ENCODE measurements at places on chromosomes 12 and 14.

- no peak for DNase-seq
Measured at GRCh38 chr12:92229381-92229780, 83.7 kb upstream of the BTG1 start.

DNA sequence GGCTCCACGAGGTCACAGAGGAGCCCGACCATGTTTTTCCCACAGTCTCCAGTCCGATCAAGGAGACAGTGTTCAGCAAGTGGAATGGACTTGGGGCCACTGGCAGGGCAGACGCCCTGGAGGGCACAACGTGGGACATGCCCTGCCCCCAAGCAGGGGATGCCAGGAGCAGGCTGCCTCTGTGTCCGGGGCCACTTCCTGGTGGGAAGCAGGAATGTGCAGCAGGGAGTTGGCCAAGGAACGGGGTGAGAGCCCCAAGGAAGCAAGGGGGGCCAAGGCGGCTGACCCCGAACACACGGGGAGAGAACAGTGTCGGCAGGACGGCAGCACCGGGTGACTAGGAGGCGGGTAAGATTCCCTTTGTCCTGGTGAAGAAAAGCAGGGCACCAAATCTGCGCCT lies 92.6 kb downstream of the CHGA start:
- no peak for DNase-seq

DNA sequence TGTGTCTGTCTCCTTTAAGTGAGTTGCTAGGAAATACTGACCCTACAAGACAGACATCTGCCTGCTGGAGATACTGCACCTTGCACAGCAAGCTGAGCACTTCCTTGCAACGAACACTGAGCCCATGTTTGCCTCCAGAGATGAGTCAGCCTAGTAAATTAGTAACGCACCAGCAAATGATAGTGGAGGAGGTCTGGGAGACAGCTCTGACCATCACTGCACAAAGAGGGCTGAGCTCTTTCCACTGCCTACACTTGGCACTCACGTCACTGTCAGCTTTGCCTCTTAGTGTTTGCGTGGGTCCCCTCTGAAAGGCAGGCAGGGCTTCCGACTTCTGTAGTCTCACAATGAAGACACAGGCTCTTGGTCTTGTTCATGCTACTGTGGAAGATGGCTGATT lies 109.0 kb downstream of the APAF1 start:
- DNase-seq, result peak; percentile 50

GRCh38 chr12:111154147-111154834 lies 214.6 kb downstream of the PHETA1 start:
- DNase-seq, result no peak

GRCh38 chr14:59566296-59566695 lies 10.3 kb downstream of the CCDC175 start:
- DNase-seq, result no peak

GRCh38 chr12:77007476-77007875 lies 57.9 kb downstream of the E2F7 start:
- no peak for DNase-seq

DNA sequence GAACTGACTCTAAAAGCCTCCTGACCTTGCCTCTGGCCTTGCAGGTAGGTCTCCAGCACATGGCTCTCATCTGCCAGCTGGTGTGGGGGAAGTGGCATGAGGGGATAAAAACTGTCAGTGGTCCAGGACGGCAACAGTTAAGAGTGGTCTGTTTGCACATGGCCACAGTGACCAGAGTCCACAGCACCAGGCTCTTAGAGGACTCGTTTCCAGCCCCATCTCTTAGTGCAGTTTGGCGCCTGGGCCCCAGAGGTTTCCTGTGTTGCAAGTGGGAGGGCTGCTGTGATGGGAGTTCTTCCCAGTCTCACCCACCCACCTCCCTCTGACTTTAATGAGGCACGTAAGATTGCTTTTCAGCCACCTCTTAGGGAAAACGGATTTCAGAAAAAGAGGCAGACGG lies 37.0 kb downstream of the APPL2 start:
- no peak for DNase-seq

DNA sequence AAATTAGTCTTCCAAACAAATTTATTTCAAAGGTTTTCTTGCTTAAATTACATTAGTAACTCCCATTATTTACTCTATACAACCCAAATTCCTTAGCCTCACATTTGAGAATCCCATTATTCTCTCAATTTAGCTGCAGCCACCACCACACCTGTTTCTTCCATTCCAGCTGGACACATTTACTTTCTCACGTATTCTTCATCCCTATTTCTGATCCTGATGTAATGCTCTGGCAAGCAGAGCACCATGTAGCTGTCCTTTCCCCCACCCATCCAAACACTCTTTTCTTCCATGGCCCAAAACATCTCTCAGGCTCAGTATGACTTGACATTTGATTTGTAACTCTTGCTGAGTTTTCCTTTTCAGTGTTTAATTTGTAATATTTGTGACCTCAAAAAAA lies 240.2 kb upstream of the CLEC14A start:
- no peak for DNase-seq

GRCh38 chr14:94880876-94881275 lies 111.0 kb upstream of the GSC start:
- DNase-seq, result no peak

- no peak for DNase-seq
Measured at GRCh38 chr14:103762541-103762940, 46.9 kb downstream of the ZFYVE21 start.

DNA sequence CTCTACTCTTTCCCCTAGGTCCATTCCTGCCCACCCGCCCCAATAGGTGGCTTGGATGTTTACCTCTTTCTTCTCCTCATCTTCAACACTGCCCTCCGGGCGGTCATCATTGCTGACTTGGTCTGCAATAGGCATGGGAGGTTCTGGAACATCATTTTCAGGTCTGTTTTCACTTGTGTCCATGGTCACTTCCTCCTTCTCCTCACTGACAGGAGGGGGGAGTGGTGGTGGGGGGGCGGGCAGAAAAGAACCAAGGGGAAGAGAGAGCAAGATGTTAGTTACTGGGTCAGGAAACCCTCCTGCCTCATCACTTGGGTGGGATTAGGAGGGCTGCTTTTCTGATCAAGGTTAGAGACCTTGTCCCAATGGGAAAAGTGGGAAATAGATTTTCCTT lies 12.1 kb upstream of the CDH24 start:
- DNase-seq, result no peak

DNA sequence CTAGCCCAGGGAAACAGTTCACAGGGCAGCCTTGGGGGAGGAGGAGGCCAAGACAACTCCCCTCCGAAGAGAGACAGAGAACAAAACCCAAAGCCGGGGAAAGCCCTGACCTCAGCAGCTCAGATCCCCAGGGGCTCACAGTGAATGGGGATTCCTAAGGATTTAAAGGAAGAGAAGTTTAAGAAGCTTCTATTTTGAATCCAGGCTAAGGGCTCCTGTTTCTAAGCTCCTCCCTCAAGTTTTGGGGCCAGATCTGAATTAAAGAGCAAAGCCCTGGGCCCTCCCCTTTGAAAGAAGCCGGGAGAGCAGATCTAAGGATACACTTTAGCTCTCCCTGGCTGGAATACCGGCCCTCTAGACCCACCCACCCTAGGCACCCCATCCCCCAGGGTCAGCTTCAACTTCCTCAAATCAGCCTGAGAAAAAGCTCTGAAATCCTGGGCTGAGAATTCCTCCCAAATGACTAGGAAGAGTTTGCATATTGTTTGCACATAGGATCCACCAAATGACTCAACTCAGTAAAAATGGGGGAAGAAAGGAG lies 3.9 kb downstream of the KDM2B start:
- peak; percentile 66 for DNase-seq

DNA sequence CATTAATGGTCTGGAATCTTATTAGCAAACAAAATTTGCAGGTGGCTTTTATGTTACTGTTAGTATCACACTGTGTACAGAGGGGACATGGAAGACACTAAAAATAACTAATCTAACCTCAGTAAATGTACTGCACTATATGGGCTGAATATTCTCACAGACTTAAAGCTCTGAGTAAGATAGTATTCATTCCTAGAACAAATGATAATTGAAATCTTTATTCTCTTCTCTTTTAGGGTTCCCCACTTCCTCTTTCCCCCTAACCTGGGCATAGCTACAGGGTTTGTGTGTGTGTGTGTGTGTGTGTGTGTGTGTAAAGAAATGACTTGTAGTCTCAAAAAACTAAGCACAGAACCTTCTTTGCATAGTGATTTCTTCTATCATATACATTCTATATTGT lies 21.4 kb upstream of the HECTD1 start:
- no peak for DNase-seq

DNA sequence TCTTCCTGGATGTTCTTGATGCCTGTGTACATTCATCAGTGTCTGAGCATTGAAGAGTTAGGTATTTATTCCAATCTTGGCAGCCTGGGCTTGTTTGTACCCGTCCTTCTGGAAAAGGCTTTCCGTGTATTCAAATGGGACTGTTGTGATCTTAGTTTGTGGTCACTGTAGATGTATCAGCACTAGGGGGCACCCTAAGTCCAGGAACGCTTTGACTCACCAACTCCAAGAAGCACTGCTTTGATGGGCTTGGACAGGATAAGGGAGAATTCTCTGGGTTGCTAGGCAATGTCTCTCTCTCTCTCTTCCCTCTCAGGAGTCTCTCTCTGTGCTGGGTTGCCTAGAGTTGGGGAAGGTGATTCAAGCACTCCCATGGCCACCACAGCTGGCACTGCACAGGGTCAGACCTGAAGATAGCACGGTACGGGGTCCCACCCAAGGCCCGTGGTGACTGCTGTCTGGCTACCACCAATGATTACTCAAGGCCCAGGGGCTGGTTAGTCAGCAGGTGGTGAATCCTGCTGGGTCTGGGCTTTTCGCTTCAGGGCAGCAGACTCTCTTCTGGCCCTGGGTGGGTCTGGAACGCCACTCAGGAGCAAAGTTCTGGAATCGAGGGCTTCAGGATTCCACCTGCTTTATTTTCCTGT lies 211.1 kb upstream of the RGS6 start:
- peak; percentile 91 for DNase-seq

- DNase-seq, result peak; percentile 41
Measured at GRCh38 chr12:57240066-57240921, 10.7 kb downstream of the STAC3 start.

Data from iris pigment epithelial cell (primary cell).